ENCODE measurements at places on chromosomes 7 and 10.

DNA sequence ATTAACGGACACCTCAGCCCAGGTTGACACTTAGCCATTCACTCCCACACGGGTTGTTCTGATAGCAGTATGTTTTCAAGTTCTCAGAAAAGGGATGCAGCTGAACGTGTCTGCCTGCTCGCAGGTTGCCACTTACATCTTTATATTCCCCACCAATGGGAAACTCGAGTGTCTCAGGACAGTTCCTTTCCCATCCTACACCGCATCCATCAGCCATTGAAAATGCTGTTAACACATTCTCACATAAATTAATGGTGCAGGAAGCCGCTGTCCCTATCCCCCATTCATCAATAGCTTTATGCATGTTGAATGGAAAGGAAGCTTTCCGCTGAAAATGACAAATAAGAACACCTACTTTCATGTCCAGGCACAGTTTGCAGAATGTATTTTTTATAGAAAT lies 1.7 kb upstream of the FGFR2 start:
- DNase-seq: no peak

GRCh38 chr10:59586407-59586891 lies 123.2 kb downstream of the SLC16A9 start:
- DNase-seq: no peak

GRCh38 chr10:18474118-18474455 lies 177.3 kb downstream of the NSUN6 start:
- no peak for DNase-seq

DNA sequence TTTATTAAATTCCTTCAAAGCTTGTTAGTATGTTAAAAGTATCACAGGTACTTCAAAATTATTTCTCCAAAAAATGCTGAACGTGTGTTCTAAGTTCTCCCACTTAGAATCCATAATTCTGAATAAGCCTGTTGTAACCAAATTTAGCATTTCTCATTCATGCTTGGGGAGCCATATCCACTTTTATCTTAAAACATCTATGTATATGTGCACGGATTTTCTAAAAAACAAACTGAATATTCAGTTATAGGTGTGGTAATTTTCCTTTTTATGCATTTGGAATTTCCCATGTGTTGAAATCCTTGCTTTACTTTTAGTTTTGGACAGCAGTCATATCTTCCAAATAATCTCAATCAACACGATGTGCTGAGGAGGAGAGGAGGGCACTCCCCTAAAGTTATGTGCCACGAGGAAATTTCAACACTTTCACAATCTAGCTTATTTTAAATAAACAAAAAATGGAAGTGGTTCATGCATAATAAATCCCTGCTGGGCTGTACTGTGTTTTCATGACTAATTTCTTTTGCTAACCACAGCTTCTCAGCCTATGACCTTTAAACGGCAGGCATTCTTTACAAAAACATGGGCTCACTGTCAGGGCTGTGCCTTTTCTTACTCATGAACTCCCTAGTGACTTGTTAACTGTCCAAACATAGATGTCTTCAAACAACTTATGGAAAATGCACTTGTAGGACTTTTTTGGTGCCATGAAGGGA lies 380.3 kb upstream of the SEMA3C start:
- no peak for DNase-seq

DNA sequence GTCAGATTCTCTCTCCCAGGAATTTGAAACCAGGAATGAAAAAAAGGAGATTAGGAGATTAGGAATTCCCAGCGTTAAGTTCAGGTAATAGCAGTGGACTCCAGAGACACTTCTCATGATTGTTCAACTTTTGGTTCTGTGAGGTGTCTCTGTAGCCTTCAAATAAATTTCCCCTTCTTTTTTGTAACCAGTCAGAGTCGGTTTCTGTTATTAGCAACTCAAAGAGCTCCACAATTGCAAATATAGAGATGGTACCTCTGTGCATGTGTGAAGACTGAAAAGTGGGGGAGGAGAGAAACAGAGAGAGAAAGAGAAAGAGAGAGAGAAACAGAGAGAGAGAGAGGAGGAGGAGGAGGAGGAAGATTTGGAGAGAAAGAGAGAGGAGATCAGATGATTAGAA lies 112.8 kb upstream of the STEAP1B start:
- no peak for DNase-seq
